ENCODE measurements at places on chromosomes 13 and 19.

- no peak for DNase-seq
Measured at GRCh38 chr13:112248406-112248760, 127.8 kb upstream of the SPACA7 start.

DNA sequence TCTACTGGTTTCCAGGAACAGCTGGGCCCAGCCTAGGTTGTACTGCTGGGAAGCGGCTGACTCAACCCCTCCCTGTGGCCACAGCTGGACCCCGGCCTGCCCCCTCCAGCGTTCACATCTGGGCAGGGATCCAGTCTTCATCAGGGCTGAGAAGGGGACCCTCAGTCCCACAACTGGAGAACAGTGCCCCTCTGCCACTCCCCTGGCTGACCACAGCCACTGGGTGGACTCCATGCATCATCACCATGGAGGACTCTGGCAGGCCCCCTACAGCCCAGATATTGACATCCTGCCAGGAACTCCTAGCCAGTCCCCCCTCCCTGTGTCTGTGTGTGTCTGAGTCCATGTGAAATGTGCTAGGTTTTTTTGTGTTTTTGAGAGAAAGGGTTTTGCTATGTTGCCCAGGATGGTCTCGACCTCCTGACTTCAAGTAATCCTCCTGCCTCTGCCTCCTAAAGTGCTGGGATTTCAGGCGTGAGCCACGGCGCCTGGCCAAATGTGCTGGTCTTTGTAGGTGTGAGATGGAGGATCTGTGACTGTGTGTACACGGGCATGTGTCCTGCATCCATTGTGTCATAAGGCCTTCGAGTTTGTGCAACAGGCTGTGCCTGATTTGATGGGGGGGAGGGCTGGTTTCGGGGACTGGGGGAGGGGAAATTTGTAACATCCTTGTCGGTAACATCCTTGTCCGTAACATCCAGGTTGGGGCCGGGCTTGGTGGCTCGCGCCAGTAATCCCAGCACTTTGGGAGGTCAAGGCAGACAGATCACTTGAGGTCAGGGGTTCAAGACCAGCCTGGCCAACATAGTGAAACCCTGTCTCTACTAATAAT lies 4.0 kb upstream of the HOOK2 start:
- no peak for DNase-seq

GRCh38 chr19:35986664-35987570 lies 8.1 kb upstream of the SDHAF1 start:
- no peak for DNase-seq

DNA sequence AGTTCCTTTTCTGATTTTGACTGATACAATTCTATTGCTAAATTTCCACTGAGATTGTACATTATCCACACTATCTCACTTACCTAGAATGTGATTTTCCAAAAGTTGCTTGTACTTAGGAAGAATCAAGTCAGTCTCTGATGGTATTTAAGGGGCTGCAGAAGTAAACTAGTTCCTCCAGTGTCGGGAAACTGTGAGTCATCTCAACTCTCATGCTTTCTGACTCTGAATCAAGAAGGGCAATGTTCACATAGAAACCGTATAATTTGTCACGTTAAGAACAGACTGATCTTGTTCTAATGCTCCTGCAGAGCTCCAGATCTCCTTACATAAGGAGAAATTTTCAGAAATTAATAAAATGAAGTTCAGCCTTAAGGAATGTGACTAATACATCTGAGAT lies 369.3 kb downstream of the KLF5 start:
- DNase-seq, result no peak
